Activated naive CD4-positive, alpha-beta T cell treated with Interleukin-2 at 50 U/mL for 16 hours (primary cell): ENCODE measurements at places on chromosomes 12 and 14.
A peak's percentile ranks its signal among the peaks of the same experiment; 100 is the strongest.

GRCh38 chr12:131597333-131597732, 113.6 kb upstream of the SFSWAP start:
- DNase-seq: no peak

DNA sequence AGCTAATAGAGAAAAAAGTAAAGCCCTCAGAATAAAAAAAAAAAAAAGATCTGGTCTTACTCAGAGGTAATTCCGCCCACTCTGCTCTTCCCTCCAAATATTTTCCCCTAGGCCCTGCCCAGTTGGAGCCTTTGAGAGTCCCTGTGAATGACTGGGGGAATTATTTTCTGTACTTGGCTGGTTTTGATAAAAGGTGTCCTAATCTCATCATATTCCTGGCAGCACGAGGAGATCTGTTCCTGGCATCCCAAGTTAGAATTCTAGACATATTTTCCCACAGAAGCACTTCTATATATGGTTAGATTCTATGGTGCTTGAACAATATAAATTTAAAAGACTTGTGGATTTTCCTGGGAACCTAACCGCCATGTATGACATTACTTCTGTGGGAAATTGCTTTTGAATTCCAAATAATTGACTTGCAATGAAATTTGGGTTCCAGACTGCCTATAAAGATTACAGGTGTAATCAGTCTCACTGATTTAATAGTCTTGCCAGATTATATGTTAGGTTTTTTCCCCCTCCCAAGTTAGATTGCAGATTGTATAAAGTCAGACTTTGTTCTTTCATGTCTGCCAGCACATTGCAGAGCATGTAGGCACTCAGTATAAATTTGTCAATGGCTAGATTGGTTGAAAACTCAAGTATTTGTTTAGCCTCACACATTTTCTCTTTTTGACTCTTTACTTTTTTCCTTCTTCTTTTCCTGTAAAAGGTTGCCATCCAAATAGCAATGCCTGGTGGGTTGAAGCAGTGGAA, 12.3 kb downstream of the GPX2 start:
- no peak for DNase-seq

DNA sequence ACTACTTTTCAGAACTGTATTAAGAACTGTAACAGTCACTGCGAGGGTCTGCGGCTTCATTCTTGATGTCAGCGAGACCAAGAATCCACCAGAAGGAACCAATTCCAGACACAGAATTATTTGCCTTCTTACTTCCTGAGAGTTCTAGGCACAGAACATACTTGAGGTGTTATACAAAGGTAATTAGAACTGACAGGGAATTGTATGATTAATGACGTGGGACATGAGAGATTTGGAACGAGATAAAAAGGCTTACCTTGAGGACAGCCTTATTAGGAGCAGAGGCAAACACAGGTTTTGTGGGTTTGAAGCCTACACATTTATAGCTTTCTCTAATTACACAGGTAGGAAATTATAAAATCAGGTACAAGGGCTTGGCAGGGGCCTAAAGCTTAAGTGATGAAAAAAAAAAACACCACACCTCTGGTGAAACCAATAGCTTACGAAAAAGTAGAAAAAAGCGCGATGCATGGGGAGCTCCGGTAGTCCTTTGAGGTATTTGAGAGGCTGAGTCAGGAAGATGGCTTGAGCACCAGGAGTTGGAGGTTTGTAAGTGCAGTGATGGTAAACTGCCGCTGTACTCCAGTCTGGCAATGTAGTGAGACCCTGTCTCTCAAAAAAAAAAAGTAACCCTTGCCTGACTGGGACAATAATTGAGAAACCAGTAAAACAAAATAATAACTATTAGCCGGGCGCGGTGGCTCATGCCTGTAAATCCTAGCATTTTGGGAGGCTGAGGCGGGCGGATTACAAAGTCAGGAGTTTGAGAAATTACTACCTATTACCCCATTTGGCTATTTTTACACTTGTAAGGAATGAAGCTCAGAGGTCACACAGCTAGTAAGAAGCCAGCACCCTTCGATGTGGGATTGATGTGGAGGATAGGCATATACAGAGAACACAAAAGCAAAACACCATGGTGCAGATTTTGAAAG, 795 bp upstream of the ACOT2 start:
- DNase-seq: peak; percentile 29

- DNase-seq: no peak
Observed at GRCh38 chr12:60278209-60278608, 682.4 kb downstream of the SLC16A7 start.

DNA sequence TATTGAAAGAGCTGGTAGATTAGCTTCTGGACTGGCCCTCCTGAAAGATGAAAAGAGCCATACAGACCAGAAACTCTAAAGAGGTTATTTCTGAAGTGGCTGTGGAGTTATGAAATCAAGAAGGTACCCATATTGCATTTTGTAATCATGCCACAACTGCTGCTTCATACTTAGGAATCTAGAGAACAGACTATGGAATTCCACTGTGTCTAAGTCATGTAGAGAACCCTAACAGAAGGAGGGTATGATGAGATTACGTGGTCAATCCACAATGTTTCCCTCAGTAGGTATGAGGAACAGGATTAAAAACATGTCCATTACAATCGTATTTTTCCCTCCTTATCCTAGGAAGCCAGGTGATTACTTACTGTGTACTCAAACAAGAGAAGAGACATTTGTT, 708.8 kb downstream of the RERGL start:
- DNase-seq: no peak

- DNase-seq: no peak
Observed at GRCh38 chr14:100007254-100007653, 58.0 kb upstream of the EVL start.

GRCh38 chr14:105010891-105011291, 10.0 kb downstream of the CDCA4 start:
- no peak for DNase-seq

DNA sequence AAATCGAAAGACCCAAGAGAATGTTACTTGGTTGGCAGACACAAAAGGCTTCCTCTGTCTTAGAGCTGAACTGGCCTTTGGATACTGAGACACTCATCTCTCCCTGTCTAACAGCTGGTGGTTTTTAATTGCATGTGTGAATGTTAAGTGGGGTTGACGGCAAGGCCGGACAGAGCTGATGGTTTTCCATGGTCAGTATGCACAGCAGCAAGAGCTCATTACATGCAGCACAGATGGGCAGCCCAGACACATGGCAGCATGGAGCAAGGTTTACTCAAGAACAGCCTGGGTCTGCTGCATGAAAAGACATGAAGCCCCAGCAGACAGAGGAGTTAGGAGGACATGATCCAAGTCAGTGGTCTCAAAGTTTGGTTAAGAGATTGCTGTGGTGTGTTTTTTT, 27.8 kb upstream of the CACNA2D4 start:
- DNase-seq: no peak

GRCh38 chr14:54364555-54365415, 32.0 kb upstream of the CDKN3 start:
- no peak for DNase-seq

DNA sequence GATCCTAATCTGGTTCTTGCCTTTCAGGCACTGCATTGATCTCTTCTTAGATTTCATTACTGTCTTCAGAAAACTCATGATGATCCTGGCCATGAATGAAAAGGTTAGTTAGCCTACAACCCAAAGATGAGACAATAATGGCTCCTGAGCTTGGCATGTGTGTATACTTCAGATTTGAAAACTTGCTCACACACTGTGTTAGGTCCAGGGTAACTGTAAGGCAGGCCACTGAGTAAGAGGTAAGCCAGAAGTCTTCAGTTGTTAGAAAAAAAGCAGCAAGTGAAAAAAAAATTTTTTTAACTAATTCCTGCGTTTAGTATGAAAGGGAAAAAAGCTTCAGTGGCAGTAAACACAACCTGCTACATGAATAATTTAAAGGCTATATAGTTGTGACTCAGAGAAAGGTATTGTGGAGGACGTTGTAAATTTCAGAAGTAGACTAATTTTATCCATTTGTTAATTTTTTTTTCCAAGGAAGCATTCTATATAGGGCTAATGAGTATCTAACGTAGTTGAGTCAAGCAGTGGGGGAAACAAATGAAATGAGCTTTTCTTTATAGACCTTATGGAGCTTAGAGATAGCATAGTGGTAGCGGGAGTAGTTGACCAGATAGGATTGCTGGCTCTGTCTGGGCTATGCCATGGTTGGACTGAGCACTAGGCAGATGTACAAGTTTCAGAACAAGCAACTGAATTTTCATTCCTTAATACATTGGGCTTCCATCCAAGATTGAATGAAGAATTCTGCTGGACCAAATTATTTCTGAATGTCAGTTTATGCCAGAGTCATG, 20.5 kb downstream of the TMBIM6 start:
- DNase-seq: no peak

GRCh38 chr14:91305650-91306431, 61.3 kb upstream of the GPR68 start:
- DNase-seq: no peak

DNA sequence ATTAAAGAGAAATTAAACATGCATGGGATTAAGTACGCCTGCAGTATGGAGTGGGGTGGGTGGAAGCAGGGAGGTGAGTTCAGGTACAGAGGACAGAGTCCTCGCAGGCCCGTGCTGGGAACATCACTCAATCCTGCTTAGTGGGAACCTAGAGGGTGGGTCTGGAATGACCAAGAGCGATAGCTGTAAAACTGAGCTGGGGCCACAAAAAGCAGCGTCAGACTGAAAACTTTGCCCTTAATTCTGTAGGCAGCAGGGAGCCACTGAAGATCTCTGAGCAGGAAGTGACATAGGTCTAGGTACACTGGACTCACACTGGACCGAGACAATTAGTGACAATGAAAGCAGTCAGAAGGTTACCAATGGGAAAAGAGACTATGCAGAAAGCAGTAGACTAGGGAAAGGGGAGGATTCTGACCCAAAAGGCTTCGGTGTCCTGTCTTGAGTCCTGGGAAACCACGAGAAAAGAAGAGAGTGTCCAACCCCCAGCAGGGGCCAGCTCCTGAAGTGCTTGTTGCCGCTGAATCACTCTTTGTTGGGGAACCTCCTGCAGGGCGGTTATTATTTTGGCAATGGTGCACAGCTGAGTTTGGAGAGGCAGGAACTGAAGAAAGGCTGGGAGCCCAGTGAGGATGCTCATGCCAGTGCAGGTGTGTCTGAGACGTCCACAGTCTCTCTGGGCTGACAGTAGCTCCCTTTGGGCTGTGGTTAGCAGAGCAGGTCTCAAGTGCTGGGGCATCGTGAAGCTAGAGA, 97.4 kb downstream of the PLXNC1 start:
- no peak for DNase-seq

DNA sequence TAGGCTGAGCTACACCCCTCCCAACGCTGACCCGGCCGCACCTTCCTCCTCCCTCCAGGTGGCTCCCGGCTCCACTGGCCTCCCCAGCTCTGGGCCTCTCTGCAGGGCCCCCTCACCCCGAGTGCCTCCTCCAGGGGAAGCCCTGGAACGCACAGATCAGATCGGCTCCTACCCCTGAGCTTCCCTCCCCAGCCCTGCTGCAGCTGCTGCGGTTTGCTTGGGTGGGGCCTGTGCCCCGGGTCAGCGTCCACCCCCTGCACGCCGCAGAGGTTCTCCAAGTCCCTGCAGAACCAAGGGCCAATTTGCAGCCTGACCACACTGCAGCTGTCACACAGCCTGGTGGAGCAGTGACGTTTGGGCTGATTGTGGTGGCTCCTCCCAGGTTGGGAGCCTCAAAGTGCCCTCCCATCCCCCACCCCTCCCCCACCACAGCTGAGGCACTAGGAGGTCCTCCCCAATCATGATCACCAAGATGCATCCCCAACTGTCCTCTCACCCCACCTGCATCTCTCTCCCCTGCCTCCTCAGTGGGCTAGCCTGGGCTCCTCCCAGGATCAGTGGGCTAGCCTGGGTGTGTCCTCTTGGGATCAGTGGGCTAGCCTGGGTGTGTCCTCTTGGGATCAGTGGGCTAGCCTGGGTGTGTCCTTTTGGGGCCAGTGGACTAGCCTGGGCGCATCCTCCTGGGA, 12.8 kb upstream of the FBRSL1 start:
- DNase-seq: no peak

- DNase-seq: no peak
Observed at GRCh38 chr12:110170535-110171185, 46.5 kb downstream of the IFT81 start.

DNA sequence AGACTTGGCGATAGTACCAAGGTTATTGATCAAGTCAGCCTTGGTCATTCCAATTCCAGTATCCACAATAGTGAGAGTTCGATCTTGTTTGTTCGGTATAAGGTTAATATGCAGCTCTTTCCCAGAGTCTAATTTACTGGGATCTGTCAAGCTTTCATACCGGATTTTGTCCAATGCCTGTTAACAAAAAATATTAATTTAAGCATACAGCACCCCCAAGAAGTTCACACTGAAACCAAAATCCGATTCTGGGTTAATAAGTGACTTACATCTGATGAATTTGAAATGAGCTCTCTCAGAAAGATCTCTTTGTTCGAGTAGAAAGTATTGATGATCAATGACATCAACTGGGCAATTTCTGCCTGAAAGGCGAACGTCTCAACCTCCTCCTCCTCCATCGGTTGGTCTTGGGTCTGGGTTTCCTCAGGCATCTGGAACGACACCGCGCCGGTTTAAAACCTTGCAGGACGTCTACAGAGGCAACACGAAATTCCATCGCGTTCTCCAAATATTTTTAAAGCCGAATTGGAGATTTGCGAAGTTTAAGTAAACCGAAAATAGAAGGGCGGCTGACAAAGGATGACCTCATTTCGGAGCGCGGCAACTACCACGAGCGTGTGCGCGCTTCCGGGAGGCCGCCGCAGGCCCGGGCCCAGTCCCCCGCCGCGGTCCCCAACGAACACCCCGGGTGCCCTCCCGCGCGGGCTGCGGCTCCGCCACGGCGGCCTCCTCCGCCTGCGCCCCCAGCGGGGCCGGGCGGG, 716 bp downstream of the HSP90AA1 start:
- peak; percentile 69 for DNase-seq

DNA sequence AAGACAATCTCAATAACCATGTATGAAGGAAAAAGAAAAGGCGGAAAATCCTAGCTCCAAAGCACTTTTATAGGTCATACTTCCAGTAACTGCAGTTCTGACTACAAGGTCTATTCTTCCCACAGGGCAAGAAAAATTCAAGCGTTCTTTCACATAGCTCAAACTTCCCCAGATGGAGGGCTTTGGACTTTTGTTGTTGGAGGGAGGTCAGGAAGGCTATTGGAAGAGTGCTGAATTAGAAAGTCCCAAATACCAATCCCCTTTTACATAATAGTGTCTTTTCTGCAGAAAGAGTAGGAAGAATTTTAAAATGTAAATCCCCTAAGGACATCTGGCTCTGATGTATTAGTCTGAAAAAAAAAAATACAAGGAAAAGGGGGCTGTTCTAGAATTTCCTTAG, 309.4 kb downstream of the MDGA2 start:
- no peak for DNase-seq
